ENCODE measurements at places on chromosomes 1 and 21.

DNA sequence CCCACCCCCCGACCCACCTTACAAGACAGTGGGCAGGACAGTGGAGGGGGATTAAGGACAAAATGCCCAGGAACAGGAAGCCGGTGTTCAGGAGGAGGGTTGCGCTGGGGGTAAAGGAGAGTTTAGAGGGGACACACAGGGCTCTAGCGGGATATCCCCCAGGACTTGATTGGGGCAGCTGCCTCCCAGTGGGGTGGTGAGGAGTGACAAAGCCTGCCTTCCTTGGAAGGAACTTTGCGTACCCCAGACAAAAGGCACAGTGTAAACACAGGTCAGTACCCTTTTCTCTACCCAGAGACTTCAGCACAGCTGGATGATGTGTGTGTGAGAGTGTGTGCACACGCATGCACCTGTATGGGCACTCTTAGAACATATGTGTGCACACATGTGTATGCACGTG lies 51.7 kb upstream of the BCAR3 start:
- DNase-seq, result no peak

GRCh38 chr1:82153272-82153629 lies 352.5 kb downstream of the ADGRL2 start:
- no peak for DNase-seq

- DNase-seq, result no peak
These were observed 54.4 kb upstream of the SCAF4 start for GRCh38 chr21:31786164-31786920.

DNA sequence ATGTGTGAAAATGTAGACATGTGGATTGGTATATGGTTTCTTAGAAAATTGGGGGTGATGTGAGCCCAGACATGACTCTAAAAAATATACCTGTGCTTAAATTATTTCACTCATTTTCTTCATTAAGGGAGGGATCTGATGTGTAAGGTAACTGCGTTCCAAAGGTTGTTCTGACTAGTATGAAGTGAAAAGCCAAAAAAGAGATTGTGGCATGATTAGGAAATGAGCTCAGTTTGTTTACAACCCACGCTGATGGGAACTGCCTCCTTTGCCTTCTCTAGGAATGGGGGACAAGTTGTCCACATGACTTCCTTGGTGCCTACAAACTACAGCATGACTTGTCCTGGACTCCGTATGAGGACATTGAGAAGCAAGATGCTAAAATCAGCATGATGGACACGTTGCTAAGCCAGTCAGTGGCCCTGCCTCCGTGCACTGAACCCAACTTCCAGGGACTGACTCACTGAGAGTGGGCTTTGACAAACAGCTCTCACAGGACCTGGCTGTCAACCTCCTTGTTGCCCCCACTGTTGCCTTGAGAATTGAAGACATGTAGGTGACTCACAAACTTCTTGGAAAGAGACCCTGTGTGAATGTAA lies 8.0 kb downstream of the C1orf50 start:
- DNase-seq, result no peak

GRCh38 chr1:48936436-48936835 lies 159.7 kb upstream of the BEND5 start:
- no peak for DNase-seq

DNA sequence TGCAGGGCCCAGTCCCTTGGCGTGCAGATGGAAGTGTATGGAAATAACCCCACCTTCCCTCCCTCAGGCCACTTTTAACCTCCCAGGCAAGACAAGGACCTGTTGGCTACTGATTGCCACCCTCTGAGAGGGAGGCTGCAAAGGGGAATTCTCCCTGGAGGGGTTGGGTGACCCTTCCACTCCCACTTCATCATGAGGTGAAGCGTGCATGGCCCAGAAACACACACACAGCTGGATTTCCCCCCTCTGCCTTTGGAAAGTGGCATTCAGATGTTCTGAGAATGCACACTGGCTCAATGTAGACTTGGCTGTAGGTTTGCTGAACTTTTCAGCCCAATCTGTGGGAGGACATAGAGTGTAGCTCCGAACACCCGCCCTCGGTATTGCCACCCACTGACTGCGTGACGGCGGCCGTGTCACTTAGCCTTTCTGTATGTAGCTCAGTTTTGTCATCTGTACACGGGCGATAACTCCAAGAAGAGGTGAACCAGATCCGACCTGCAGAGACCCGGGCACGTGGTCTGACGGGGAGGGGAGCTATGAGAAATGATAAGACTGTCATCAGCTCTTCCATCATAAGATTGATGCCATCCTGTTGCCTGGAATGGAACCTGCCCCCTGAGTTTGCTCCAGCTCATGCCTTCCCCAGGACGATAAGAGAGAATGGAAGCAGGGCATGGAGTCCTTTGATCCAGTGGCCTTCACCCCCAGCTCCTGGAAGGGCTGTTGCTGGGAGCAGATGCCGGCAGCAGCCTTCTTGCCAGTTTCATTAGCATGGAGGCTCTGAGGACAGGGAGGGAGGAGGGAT lies 19.3 kb downstream of the MIIP start:
- DNase-seq, result no peak

DNA sequence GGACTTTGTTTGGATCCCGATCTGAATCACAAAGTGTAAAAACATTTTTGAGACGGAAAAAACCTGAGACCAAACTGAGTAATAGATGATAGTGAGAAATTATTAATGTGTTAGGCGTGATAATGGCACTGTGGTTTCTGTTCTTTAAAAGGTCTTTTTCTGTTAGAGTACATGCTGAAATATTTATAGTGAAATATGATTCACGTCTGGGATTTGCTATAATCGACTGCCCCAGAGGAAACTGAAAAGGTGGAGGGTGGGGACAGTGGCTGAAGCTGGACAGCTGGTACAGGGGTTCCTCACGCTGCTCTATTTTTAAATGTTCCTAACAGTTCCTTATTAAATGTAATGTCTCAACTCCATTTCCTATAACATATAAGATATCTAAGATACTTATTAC lies 11.2 kb downstream of the URB1 start:
- DNase-seq, result no peak

GRCh38 chr1:39141925-39142324 lies 62.6 kb upstream of the MACF1 start:
- no peak for DNase-seq

- DNase-seq, result no peak
These were observed 198.8 kb downstream of the COL24A1 start for GRCh38 chr1:85957760-85958159.

GRCh38 chr1:171433451-171433850 lies 51.9 kb upstream of the PRRC2C start:
- no peak for DNase-seq

DNA sequence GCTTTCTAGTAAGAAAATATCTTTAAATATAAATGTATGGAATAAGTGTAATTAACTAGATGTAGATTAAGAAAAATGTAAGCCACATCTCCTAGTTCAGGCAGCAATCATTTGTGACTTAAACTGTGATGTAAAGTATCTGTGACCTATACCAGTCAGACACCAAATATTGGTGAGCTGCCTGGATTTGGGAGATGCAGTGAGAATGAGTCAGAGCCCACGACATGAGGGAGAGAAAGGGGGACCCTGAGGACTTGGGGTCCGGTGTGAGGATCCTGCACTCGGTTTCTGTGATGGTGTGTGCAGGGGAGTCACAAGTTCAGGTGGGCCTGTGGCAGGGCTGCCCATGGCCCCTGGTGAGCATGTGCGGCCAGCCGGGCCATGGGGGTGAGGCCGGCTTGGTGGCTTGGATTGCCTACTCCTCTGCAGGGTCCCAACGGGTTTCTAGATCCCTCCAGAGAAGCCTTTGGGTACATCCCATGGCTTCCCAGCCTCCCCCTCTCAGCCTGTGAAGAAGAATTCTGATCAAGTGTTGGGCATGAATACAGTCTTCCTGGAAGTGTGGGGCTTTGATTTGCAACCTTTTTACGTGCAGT lies 19.0 kb upstream of the ABCG1 start:
- no peak for DNase-seq

DNA sequence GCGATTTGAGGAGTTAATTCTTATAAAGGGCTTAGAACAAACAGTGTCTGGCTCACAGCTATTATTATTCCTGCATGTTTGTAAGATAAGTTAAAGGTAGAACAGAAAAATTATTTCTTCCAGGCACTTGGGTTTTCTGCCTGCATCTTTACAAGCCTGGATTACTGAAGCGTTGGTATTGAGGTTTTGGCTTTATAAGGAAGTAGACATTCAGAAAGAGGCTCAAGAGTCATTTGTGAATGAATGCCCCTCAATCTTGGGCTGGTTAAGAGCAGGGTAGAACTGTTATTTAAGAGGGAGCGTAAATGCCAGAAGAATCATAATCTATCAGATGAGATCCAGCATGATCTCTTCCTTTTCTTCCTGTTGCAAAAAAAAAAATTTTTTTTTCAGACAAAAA lies 77.3 kb upstream of the ARID1A start:
- DNase-seq, result no peak

DNA sequence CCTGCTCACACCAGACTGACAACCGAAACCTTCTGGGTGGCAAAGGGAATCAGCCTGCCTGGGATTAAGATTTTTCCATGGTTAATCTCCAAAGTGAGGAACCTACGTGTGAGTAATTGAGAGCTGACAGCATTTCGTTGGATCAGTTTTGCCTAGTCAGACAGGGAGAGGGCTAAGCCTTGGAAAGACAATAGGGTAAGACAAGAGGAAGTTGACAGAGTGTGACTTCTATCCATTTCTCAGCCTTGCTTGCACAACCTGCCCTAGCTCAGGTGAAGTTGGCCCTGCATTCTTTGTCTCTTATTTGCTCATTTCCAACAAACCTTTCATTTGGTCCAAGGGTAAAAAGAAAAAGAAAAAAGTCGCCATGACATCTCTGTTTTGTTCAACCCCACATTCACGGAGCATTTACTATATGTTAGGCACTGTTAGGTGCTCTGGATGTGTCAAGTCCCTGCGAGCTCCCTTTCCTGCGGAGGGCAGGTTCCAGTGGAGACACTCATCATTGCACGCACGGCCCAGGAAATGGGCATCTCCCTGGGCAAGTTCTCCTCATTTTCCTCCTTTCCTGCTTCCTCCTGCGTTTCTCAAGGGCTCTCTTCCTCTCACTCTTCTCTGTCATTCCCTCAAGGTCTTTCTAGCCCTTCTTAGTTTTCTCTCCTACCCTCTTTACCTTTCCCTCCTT lies 23.3 kb downstream of the KIRREL1 start:
- no peak for DNase-seq

GRCh38 chr1:6245869-6246496 lies 2.0 kb downstream of the HES3 start:
- DNase-seq, result no peak

DNA sequence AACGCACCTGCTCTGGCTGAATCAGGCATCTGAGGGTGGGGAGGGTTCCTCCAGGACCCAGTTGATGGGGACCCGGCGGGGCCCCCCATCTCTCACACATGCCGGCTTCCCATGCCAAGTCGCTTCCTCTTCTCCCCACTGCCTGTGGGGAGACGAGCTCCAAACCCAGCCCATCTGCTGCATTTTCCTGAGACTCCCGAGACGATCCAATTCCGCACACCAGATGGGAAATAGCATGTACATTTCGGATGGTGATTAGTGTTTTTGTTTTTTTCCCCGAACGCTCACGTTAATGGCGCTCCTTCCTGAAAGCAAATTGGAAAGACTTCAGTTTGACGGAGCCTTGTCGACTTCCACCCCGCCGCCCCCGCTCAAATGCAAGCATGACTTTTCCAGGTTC lies 13.2 kb upstream of the GRIK3 start:
- no peak for DNase-seq

GRCh38 chr1:12341667-12342066 lies 111.8 kb downstream of the VPS13D start:
- no peak for DNase-seq

- DNase-seq, result no peak
These were observed 100.6 kb downstream of the NR5A2 start for GRCh38 chr1:200128081-200128480.

DNA sequence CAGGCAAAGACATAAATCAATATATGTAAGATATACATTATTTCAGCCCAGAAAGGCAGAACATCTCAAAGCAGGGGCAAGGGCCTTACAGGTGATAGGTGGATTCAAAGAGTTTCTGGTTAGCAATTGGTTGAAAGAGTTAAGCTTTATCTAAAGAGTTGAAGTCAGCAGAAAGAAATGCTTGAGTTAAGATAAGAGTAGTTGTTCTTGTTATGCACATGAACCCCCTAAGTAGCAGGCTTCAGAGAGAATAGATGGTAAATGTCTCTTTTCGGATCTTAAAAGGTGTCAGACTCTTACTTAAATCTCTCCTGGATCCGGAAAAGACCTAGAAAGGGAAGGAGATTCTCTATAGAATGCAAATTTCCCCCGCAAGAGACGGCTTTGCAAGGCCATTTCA lies 8.3 kb upstream of the ZBTB40 start:
- DNase-seq, result no peak

GRCh38 chr1:26706315-26706714 lies 10.5 kb downstream of the ARID1A start:
- DNase-seq, result no peak

- no peak for DNase-seq
These were observed 17.0 kb downstream of the CAMK1G start for GRCh38 chr1:209600541-209600940.

GRCh38 chr1:24986372-24986965 lies 56.4 kb upstream of the RUNX3 start:
- no peak for DNase-seq

DNA sequence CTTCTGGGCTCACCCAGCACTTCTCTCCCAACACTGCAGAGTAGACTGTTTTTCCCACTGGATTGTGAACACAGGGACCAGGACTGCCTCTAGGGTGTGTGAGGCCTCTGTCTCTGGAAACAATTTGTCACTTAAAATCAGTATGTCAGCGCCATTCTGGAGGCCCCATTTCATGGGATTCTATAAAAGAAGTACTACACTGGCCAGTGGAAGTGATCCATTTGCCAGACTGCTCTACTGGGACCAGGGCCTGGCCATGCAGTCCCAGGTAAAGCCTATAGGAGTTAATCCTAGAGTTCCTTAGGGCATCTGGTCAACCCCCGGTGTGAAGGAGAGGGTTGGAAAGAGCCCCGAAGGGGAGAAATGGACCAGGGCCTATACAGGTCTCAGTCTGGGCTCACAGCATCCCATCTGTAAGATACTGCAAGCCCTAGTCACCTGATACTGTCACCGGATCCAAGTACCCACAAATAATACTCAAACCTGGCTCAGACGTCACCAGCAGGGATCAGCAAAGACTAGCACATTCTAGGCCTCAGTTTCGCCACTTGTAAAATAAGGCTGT lies 245.0 kb downstream of the FOXD2 start:
- no peak for DNase-seq

DNA sequence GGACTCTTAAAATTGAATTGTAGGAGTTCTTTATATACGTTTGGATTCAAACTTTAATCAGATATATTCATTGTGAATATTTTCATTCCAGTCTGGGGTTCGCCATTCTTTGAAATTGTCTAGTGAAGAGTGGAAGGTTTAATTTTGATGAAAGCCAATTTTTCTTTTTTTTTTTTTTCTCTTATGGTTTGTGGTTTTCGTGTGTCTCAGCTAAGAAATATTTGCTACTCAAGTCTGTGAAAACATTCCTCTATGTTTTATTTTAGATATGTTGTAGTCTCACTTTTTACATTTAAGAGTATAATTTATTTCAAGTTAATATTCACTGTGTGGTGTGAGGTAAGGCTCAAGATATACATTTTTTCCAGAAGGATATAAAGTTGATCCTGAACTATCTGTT lies 220.5 kb downstream of the KCNT2 start:
- DNase-seq, result no peak
